Kidney epithelial cell (primary cell): ENCODE measurements at places on chromosomes 1 and 21. TPM values are rescaled to one million over a fixed set of nuclear protein-coding genes. Genes with fewer than 3 reads are reported as not detected.

CLDN8 gene
- not detected in 2 replicates for total RNA-seq

DNA sequence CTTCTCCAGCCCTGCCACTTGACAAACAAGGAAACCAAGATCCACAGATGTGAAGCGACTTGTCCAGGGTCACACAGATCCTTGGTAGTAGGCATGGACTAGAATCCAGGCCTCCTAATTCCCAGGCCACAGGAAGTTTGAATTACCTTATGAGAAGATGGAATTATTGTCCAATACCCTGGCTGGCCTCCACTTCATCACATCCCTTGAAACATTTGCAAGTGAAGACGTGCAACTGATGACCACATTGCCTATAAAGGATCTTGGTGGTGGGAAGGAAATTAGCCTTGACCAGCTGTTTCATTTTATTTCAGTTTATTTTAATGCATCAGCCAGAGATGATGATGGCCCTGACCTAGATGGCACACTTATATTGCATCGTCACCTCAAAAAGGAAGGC is 165.8 kb upstream of the CAMK1G start:
- no peak for DNase-seq

DNA sequence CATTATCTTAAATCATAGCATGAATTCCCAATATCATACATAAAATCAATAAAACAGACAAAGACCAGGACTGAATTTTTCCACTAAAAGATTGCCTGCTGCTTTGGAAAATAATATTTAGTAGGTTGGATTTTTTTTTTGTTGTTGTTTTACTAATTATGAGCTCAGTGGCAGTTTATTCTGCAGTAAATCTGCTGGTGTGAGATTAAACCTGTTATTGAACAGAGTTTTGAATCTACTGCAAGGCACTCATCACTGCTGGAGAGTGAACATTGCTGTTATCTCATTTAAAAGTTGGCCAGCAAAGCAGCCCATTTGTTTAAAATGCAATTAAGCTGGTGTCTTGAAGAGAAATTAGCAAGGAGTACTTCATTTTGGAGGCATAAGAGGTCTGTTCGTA is 986.1 kb downstream of the ADGRL2 start:
- no peak for DNase-seq

DNA sequence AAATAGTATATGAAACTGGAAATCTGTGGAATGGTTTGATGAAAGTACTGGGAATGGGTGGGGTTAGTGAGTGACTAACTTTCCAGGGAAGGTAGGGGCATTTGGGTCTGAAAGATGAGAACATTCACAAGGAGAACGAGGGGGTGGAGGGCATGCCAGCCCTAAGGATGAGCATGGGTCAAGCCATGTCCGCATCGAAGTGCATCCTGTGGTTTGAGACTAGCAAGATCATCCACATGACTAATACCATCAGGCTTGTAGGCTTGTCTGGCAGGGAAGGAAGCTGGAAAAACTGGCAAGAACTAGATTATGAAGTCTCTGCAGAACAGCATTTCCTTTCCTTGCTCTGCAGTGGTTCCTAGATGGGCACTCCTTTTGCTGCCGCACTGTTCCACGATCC is 70.4 kb upstream of the UBE2U start:
- DNase-seq = peak; percentile 97

GRCh38 chr1:246291127-246291526 is 216.0 kb downstream of the SMYD3 start:
- no peak for DNase-seq
